ENCODE measurements at places on chromosomes 16 and 17. TPM values are rescaled to one million over a fixed set of nuclear protein-coding genes. Genes with fewer than 3 reads are reported as not detected.

SALL1 gene
- total RNA-seq: 1.2 TPM

TRIM72 gene
- 0.06 TPM for total RNA-seq

CETP gene
- 0.26 TPM for total RNA-seq

DNA sequence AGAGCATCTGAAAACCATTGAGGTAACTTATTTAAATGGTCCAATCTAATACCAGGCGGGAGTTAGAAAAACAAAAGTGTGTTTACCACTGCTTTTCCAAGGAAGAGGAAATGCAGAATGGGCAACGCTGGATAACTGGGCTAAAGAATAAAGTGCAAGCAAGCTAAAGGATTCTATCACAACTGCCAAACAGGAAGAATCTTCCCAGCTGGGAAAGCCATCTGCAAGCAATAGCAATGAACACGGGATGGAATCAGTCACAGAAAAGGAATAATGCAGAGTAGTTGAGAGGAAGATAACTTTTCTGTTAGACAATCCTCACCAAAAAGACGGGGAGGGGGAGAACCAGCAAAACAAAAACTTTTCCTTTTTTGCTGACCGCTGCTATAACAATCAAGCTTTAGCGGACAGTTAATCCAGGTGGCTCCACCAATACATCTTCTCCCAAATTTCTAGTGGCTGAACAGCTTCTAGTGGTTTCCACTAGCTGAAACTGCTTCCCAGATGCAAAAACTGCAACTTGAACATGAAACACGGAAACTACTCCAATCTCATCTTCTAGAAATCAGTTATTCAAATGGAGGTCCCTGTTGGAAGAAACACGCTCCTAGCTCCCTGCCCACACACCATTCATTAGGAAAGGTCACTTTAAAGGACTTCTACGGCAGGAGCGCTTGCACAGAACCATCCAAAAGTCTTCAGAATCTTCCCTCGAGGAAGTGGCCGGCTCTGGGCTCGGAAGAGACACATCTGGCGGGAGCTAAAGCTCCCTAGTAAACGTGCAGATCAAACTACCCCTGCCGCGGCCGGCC, 929 bp downstream of the TMEM11 start:
- no peak for DNase-seq

DNA sequence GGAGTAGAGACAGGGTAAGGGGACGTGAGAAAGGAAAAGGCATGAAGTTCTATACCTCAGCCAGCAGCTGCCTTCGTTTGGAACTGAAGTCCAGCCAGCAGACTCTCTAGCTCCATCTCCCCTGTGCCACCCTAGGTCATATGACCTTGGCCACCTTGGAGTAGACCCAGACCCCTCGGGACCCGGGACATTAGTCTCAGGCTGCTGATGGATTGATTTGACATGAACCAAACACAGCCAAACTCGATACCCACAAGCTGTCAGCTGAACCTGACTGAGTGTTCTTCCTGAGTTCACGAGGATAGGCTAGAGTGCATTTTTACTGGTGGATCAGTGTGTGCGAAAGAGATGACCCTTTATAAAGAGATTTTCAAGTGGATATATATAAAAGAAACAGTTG, 68.5 kb downstream of the YPEL2 start:
- no peak for DNase-seq

GRCh38 chr16:535446-536405, 8.2 kb downstream of the CAPN15 start:
- DNase-seq: peak; percentile 65

- DNase-seq: no peak
Measured at GRCh38 chr17:28712032-28712704, 480 bp upstream of the PROCA1 start.

GRCh38 chr16:79933603-79934002, 333.1 kb upstream of the MAF start:
- no peak for DNase-seq

Data from mucosa of gallbladder (tissue), 1 donor.